Amniotic stem cell (primary cell): ENCODE measurements at places on chromosomes 2 and 18.

- DNase-seq: no peak
These were observed 64.6 kb downstream of the OSBPL6 start for GRCh38 chr2:178258916-178259315.

- DNase-seq: no peak
These were observed 147.3 kb upstream of the DLX2 start for GRCh38 chr2:172249986-172250385.

DNA sequence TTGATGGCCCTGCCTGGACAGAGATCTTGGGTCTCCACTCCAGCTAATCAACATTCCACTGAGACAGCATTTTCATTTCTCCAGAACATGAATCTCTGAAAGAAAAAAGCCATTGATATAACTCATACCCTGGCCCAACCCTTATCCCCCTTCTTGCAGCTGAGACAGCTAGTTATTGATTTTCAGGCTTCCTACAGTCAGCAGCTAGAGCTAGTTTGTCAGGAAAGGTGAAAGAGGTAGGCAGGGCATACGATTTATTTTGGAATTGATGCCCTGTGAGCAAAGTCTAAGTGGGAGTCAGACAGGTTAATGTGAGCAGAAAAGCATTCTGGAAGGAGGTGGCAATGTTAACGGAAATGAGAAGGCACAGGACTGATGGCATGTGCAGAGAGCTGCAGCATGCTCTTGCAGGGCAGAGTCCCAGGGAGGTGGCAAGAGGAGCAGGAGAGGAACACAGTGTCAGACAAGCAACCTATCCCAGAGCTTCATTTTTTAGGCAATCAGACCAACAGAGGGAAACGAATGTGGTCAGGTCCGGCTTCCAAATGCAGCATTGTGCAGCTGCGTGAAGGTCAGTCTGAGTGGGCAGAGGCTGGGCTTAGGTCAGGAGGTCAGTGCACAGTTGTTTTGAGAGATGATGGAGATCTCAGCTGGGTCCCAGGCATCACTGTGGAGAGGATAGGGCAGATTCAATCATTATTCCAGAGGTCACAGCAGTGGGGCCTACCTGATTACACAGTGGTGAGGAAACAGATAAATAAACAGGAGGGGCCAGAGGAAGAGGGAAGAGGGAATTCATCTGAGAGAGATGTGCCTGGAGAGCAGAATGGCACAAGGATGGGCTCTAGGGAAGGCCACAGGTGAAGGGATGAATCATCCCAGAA is 134.8 kb downstream of the CMPK2 start:
- DNase-seq: no peak

DNA sequence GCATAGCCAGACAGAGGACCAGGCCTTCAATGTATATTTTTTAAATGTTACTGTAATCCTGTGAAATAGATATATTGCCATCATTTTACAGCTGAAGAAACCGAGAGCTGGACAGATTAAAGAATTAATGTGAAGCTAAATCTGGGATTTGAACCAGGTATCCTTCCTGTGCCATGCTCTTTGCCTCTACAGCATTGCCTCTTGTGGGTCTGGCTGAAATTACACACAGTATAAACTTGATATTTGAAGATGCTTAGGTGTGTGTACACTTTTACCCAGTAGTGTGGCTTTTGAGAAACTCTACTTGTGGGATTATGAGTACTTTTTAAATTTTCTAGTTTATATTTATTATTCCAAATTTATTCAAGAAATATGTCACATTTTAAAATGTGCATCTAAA is 264.5 kb downstream of the CNTNAP5 start:
- no peak for DNase-seq

DNA sequence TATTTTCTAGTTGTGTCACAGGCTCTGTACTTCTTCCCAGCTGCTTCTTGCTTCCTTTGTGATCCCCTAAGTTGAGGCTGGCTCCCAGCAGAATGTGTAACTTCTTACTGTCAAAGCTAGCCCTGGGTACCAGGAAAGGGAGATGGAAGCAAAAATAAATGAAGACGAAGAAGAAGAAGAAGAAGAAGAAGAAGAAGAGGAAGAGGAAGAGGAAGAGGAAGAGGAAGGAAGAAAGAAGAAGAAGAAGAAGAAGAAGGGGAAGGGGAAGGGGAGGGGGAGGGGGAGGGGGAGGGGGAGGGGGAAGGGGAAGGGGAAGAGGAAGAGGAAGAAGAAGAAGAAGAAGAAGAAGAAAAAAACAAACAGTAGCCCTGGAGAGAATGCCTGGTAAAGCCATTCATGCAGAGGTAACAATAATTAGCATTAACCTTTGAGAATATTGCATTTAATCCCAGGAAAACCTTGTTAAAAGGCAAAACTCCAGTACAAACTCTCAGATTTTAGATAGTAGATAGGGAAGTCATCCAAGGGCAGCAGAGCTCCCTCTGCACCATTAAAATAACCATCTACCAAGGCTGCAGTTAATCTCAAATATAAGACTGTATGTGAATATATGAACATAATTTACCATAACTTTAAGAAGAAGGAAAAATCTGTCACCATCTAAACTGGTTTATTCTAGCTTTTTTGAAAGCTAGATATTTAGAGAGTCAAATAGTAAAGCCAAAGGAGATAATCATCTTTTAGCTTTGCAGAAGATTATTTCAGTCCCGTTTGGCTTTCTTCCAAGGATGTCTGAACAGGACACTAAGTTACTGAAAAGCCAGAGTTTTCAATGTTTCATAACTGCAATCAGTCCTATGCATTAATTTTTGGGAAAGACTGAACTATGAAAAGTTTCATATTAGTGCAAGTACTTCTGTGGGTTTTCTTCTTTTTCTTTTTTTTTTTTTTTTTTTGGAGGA is 44.3 kb upstream of the FBXO11 start:
- DNase-seq: no peak
